ENCODE measurements at places on chromosomes 6 and 20.

DNA sequence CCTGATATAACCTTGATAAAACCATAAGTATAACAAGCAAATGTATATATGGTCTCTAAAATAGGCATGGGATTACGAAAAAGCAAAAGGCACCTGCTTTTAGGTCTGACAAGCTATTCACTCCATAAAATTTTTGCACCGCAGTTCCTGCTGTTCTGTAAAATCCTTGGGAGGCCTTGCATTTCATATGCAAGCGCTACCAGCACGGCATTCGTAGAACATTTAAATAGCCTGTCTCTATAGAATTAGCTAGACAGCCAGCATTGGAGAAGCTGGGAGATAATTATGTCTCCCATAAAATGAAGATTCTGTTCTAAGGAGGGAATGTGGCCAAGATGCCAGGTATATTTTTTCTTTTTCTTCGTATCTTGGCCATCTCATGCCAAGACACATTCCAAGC, 64.5 kb upstream of the ATXN1 start:
- DNase-seq: no peak

GRCh38 chr6:44867571-44868334, 460.4 kb upstream of the RUNX2 start:
- no peak for DNase-seq

DNA sequence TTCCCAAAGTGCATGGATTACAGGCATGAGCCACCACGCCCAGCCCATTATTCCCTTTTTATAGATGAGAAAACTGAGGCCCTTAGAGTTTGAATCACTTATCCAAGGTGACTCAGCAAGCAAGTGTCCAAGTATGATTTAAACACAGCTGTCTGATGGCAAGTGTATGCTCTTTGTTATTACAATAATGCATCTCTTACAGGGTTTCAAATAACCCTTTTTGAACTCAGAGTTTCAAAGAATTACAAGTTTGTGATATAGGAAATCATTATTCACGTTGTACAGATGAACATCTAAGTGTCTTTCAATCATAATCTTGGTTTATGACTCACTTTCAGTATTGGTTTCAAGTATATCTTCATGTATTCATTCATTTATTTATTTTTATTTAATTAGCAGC, 63.0 kb downstream of the CD83 start:
- DNase-seq: no peak

GRCh38 chr6:119110601-119111548, 32.4 kb upstream of the FAM184A start:
- peak; percentile 71 for DNase-seq

Measured in AML-193 (cell line).